ENCODE measurements at places on chromosomes 16 and 17. TPM values are rescaled to one million over a fixed set of nuclear protein-coding genes. Genes with fewer than 3 reads are reported as not detected.
A peak's percentile ranks its signal among the peaks of the same experiment; 100 is the strongest.

SCGB1C2 gene
- not detected for total RNA-seq

DNA sequence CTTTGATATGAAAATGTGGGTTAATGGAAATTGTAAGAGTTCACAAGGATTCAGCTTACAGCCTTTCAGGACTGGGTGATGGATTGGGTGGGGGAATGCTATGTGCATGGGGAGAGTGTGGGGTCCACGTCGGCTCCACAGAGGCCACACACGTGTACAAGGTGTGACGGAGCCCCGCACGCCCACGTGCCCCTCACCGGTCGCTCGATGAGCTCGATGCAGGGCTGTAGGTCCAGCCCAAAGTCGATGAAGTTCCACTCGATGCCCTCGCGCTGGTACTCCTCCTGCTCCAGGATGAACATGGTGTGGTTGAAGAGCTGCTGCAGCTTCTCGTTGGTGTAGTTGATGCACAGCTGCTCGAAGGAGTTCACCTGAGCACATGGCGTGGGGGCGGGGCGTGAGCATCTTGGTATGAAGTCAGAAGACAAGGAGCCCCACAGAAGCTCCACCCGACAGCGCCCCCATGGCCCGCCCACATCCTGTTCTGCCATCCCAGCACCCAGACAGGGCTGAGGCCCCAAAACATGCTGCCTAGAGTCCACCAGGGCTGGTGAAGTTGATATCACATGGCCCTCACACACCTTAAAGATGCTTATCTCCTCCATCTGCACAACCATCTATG lies 99.1 kb downstream of the MYH11 start:
- no peak for DNase-seq

DNA sequence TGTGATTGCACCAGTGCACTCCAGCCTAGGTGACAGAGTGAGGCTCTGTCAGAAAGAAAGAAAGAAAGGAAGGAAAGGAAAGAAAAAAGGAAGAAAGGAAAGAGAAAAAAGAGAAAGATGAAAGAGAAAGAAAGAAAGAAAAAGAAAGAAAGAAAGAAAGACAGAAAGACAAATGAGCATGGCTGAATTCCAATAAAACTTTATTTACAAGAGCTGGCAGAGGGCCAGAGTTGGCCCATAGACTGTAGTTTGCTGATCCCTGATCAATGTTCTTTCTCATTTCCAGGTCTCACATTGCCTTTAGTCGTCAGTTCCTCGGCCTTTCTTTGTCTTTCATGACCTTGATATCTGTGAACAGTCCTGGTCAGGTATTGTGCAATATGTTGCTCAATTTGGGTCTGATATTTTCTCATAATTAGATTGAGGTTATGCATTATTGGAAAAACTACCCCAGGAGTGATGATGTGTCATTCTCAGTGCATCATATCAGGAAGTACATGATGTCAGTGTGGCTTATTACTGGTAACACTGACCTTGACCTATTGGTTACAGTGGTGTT lies 68.5 kb upstream of the MED9 start:
- peak; percentile 64 for DNase-seq

MT1A gene
- not detected for total RNA-seq

COPS3 gene
- total RNA-seq = 245 TPM

GRCh38 chr16:78563905-78564304 lies 464.5 kb downstream of the WWOX start:
- DNase-seq = no peak

- DNase-seq = no peak
Measured at GRCh38 chr16:73216932-73217331, 169.0 kb upstream of the ZFHX3 start.

GRCh38 chr16:46757339-46758050 lies 9.4 kb upstream of the MYLK3 start:
- DNase-seq = peak; percentile 76

GRCh38 chr17:69574257-69575197 lies 160.0 kb downstream of the MAP2K6 start:
- no peak for DNase-seq

FOXN1 gene
- not detected for total RNA-seq

Measured in M059J (cell line).